ENCODE measurements at places on chromosomes 4 and X. TPM values are rescaled to one million over a fixed set of nuclear protein-coding genes. Genes with fewer than 3 reads are reported as not detected.

Gene IL13RA2
- 0.83 TPM for total RNA-seq

Gene IQSEC2
- total RNA-seq, result 31.7 TPM

Gene HELT
- total RNA-seq, result not detected

Gene PPARGC1A
- total RNA-seq, result 13.3 TPM

Gene PPP2R2C
- total RNA-seq, result 2.8 TPM

Gene SLC10A3
- 23.4 TPM for total RNA-seq

Gene RAB39B
- total RNA-seq, result 0.86 TPM

Gene ARMCX6
- 57.4 TPM for total RNA-seq

Gene GPR50
- not detected for total RNA-seq

Gene AFP
- not detected for total RNA-seq

Gene SYAP1
- total RNA-seq, result 27.3 TPM

Gene CYLC1
- not detected for total RNA-seq

Gene SUPT20HL2
- total RNA-seq, result 0.57 TPM

Gene RBMX2
- 17.5 TPM for total RNA-seq

Gene PABPC1L2A
- not detected for total RNA-seq

Gene GPR82
- total RNA-seq, result 0.26 TPM

Gene PDE5A
- 74.4 TPM for total RNA-seq

Gene SSX2B
- total RNA-seq, result not detected

Gene EXOC1L
- total RNA-seq, result not detected

Gene F8A3
- total RNA-seq, result 3.5 TPM

Gene LANCL3
- 1.9 TPM for total RNA-seq

Gene TRIM60
- not detected for total RNA-seq

Gene DMRTC1B
- 1.1 TPM for total RNA-seq

Gene GABRQ
- total RNA-seq, result 0.26 TPM

Gene GYPB
- total RNA-seq, result not detected

Gene SLC9B1
- total RNA-seq, result 1.8 TPM

Gene FAM53A
- 2.5 TPM for total RNA-seq

Gene ASIC5
- total RNA-seq, result not detected

Gene CENPE
- 1.3 TPM for total RNA-seq

Gene APLN
- 0.52 TPM for total RNA-seq

Gene XAGE1A
- not detected for total RNA-seq

Gene BEX3
- 111 TPM for total RNA-seq

Gene RTL5
- 9.8 TPM for total RNA-seq

Gene SMR3B
- total RNA-seq, result not detected

Gene SSX3
- total RNA-seq, result not detected

Gene MAGEB10
- not detected for total RNA-seq

Gene TEX13D
- not detected for total RNA-seq

Gene ETDB
- not detected for total RNA-seq

Gene FRG2
- not detected for total RNA-seq

Gene PAK3
- 7.6 TPM for total RNA-seq

Gene SLC2A9
- total RNA-seq, result 67.5 TPM

Gene EPHA5
- total RNA-seq, result not detected

Gene USP17L30
- total RNA-seq, result not detected

Gene PTCHD1
- total RNA-seq, result 4.8 TPM

Gene JADE1
- 56.8 TPM for total RNA-seq

Gene RIPPLY1
- total RNA-seq, result not detected

Gene ITIH6
- total RNA-seq, result not detected

Gene BMX
- total RNA-seq, result 1.4 TPM

Gene EMCN
- 61.7 TPM for total RNA-seq

Gene DCX
- not detected for total RNA-seq

Gene APBB2
- total RNA-seq, result 52.6 TPM

Gene SH3D19
- total RNA-seq, result 41.7 TPM

Gene ARHGAP4
- total RNA-seq, result 43.7 TPM

Gene CXCL8
- 0.44 TPM for total RNA-seq

Gene TCEAL2
- 11.7 TPM for total RNA-seq
